Activated CD8-positive, alpha-beta memory T cell treated with anti-CD3 and anti-CD28 coated beads for 48 hours (primary cell): ENCODE measurements at places on chromosomes 6 and 20.

DNA sequence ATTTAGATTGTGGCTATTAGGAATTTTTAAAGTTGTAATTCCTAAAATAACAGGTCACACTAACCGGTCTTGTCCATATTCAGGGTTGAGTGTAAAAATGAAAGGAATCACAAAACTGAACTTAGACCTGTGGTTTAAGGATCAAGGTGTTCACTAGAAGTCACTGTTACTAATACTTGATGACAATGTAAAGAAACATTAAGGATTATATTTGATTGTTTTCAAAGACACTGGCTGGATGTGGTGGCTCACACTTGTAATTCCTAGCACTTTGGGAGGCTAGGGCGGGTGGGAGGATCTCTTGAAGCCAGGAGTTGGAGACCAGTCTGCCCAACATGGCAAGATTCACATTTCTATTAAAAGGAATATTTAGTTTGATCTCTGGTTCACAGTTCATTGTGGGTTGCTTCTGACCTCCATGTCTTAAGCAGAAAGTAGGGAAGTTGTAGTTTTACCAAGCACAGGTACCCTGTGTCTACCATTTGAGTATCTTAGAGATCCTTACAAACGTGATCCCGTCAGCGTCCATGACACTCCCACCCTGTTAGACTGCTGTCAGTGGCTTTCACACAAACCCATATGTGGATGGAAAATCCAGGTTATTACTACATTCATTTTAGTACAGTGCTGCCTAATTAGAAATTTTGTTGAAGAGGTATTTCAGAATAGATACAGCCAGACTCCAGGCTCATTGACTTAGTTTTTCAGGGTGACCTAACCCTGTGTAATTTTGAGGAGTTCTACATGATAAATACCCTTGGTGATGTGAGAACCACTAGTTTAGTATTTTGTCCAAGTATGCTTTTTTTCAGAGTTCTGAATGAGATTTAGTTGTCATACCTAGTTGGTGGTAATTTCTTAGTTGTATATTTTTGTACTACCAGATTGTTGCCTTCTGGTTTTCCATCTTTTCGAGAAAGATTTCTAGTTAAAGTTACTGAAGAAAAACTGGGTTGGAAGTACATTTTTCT, 10.2 kb downstream of the SRSF3 start:
- no peak for DNase-seq

DNA sequence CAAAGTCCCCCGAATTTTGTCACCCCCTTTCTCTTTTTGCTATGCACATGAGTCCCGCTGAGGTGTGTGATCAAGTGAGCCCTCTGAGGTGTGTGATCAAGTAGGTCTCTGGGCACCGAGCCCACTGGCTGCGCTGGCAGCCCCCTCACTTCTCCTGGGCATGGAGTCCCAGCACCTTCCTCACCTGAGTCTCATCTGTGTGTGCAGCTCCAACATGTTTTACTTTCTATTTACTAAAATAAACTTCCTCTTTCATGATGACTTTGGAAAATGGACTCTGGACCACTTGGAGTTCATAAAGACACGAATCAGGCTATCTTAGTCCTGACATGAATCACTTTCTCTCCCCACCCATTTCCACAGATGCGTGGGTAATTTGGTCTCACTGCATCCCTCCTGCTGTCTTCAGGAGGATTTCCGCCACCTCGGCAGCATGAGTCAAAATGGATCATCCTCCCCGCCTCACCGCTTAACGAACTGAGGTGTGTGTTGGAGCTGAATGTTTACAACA, 39.8 kb downstream of the PRDM1 start:
- no peak for DNase-seq

DNA sequence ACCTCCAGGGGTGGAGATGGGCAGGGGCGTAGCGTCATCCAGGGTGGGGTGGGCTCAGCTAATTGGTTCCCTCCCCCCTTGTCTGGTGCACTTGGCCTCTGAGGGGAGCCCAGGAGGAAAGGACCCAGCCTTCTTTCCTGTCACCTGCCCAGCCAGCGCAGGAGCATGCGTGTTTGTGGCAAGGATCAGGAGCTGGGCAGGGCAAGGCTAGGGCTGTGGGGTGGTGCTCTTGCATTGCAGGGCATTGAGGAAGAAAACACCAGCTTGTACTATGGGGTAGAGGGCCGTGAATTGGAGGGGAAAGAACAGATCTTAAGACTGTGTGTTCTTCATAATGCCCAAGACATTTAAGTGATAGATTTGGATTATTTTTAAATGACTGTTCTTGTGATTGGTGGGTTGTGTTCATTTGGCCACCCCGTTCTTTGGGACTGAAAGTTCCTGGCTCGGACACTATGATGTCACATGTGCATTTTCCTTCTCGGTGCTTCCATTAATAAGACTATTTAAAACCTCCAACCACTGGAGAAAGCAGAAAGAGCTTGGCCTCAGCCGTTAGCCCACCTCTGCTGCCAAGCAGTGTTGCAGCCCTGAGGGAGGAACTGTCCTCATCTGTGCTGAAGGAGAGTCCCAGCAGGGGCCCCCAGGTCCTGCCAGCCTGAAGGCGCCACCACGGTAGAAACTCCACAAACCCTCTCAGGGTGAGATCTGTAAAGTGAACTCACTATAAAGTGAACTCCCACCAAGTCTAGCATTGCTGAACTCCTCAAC, 136.2 kb upstream of the INSM1 start:
- DNase-seq: no peak

GRCh38 chr20:13515291-13515690, 123.4 kb downstream of the TASP1 start:
- no peak for DNase-seq

DNA sequence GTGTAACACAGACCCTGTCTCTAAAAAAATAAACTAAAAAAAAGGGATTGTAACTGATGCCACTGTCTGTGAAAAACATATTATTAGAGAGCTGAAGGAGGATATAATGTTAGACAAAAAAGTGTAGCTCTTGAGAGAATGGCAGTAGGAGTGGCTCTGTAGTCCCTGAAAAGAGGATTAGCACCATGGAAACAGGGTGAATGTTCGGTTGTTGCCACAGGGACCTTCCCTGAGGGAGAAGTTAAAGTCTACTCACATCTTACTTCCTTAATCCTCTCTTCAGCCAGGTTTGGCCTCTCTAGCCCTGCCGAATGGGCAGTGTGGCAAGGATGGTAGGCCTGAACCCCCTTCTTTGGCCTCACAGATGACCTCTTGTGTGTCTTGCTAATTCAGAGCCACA, 12.1 kb downstream of the SCAND1 start:
- DNase-seq: no peak

DNA sequence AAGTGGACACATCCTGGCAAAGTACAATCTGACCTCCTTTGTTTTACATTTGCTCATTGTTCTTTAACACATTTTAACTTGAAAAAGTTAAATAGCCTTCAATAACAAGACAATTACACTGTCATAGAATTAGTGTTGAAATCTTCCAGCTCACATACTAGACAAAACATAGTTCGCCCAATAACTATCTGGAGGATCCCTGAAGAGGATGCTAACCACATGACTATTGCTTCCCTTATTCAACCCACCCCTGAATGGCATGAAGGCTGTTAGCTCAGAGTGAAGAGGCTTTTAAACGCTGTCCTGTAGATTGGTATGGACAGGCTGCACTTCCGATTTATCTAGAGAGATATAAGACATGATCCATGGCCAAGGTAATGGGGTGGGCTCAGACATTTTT, 15.0 kb upstream of the DSE start:
- no peak for DNase-seq

- no peak for DNase-seq
Measured at GRCh38 chr20:1215386-1216170, 10.3 kb upstream of the RAD21L1 start.

GRCh38 chr6:37074053-37074827, 68.8 kb downstream of the FGD2 start:
- DNase-seq: no peak

GRCh38 chr20:38581013-38581412, at the start of gene ADIG:
Gene ADIG, plus strand, starts transcription at chr20:38581197. Its CDS starts 54 bp downstream, at chr20:38581251.
- DNase-seq: no peak

- DNase-seq: no peak
Measured at GRCh38 chr20:17875981-17876385, 92.6 kb downstream of the SNX5 start.

GRCh38 chr6:31559958-31560696, 12.0 kb upstream of the LTA start:
- DNase-seq: peak; percentile 23

DNA sequence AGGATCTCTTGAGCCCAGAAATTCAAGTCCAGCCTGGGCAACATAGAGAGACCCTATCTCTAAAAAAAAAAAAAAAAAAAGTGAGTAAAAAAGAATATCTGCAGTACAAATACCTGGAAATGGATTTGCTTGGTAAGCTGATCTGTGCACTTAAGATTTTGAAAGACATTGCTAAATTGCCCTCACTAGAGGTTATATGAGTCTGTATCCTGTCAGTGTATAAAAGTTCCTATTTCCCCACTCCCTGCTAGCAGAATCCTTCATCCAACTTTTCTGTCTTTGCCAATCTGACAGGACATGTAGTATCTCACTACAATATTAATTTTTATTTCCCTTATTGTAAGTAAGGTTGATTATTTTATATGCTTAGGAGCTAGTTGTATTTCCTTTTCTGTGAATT, 36.1 kb downstream of the BICRAL start:
- no peak for DNase-seq

DNA sequence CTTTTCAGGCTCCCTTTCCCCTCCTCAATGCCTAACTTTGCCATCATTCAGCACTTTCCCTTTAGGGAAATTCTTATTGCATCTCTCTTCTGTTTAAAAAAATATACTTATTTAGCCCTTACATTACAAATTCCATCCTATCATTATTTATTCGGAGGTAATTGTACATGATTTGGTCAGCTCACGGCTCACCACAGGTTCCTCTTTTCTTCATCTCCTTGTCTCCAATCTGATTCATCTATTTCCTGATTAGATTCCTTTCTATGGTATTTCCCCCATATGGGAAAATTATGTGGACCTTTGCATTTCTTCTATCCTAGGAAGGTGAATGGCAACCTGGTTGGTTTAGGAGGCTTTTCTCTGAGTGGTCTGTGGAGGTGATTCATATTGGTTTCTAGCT, 12.9 kb upstream of the EMILIN3 start:
- DNase-seq: no peak

DNA sequence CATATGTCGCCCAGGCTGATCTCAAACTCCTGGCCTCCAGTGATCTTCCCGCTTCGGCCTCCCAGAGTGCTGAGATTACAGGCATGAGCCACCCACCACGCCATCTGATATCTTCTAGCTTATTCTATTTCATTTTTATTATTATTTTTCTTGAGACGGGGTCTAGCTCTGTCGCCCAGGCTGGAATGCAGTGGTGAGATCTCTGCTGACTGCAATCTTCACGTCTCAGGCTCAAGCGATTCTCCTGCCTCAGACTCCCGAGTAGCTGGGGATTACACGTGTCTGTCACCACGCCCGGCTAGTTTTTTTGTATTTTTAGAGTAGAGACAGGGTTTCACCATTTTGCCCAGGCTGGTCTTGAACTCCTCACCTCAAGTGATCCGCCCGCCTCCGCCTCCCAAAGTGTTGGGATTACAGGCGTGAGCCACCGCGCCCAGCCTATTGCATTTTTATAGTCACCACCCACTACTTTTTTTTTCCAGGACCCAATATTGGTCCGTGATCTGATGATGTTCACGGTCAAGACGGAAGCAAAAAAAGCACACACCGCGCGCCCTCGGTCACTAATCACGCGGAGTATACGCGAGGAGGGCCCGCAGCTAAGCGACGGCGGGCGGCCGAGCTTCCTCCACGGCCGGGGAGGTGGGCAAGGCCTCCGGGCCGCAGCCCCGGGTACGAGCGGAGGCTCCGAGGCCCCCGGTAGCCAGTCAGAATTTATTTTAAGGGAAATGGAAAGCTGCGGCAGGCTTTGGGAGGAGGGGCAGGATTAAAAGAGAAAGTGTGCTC, 1.1 kb upstream of the LSM14B start:
- no peak for DNase-seq

- no peak for DNase-seq
Measured at GRCh38 chr6:33857093-33857931, 53.5 kb upstream of the MLN start.

GRCh38 chr20:60897976-60898375, 354.1 kb upstream of the CDH4 start:
- no peak for DNase-seq

- peak; percentile 7 for DNase-seq
Measured at GRCh38 chr20:2507875-2508630, 662 bp downstream of the ZNF343 start.

DNA sequence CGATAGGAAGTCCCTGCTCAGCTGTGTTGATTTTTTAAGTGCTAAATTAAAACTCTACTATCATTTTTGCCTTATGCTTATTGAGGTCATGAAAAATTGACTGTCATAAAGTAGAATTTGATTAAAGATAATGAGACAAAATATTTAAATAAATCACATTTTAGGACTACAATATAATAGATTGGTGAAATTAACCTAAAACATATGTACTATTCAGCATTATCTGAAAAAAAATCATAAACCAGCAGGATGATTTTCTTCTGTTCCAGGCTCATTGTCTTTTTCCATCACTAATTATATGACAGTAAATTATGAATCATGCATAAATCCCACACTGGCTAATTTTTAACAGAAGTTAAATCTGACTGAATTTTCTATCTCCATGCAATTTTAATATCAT, 373.6 kb upstream of the NRSN1 start:
- no peak for DNase-seq

DNA sequence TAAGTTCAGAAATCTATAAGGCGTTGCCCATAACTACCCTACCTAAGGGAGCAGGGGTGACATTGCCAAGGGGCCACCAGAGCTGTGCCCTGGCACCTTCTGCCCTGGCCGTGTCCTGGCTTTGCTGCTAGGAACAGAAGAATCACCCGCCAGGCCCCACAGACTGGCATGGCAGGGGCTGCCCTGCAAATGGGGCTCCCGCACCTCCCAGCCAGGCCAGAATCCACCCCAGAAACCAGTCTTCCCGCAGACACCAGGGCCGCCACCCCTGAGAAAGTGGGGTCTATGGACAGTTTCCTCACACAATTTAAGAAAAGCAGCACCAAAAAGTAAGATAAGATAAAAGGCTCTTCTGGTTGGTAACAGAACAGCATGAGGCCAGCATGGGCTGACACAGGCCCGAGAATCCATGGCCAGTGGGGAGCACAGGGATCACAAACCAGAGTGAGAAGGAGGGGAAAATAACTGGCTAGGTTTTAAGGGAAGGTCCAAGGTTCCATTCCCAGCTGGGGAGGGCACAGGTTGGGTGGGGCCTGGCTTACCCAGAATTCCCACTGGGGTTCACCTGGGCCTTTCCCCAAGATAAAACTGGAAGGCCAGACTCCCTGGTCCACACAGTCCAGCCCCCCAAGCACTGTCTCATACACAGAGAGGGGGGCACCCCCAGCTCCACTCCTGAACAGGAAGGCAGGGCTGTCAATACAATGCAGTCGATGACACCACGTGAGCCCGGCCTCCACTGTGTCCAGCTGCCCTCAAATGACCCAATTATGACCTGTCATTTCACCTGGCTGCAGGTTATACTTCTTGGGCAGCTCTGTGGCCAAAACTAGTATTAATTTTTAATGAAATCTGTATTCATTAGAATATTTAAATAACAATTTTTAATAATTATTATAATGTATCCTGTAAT, 59.4 kb downstream of the PYGB start:
- DNase-seq: no peak
